Muscle of leg (tissue), 16 donors: ENCODE measurements at places on chromosomes 7 and 10. TPM values are rescaled to one million over a fixed set of nuclear protein-coding genes. Genes with fewer than 3 reads are reported as not detected.

HOXA10 gene
- 33.5 TPM for polyA plus RNA-seq

RBP3 gene
- 0.08 TPM for polyA plus RNA-seq

CD36 gene
- 309 TPM for polyA plus RNA-seq

OR2A7 gene
- polyA plus RNA-seq = 1.2 TPM

NT5C3A gene
- 23.3 TPM for polyA plus RNA-seq

SSC4D gene
- polyA plus RNA-seq = 0.61 TPM

SPDYE6 gene
- polyA plus RNA-seq = 1.7 TPM

DNA sequence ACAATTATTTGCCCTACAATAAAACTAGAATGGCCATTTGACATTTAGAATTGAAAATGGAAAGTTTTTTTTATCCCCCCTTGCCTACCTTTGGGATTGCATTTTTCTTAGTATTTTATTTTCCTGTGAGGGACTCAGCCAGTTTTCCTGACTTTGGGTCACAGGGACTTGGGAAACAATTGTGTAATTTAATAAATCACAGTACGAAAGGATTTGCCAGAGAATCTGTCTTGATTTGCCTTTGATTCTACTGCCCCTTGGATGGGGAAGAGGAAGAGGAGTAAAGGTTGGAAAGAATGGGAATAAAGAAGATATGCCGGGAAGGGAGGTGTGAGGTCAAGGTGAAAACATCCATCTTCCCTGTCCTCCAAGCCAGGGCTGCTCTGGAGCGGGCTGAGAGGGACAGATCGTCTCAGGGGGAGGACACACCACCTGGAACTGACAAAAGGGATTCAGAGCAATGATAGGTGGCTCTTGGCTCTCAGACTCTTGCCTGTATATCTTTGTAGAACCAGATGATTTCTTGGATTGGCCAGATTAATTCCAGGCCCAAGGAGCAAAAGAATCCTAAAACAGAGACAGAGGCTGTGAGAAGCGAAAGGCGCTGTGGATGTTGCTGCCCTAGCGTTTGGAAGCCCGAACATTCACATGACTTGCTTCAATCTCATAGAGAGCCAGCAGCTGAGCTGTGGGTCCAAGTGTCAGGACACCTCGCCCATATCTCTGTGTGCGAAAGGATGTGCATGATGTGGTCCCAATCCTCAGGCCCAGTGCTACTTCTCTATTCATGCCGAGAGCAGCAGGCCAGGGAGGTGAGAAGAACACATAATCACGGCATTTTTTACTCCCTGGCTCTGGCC lies 50.3 kb upstream of the ZEB1 start:
- H3K27me3 ChIP-seq = no peaks in the 10 kb centered on the region
- DNase-seq = peak; percentile 44
- H3K4me1 ChIP-seq = peaks cover 3% of the 10 kb centered on the region
- H3K36me3 ChIP-seq = no peaks in the 10 kb centered on the region

GRCh38 chr10:33284945-33285344 lies 49.5 kb downstream of the NRP1 start:
- no peaks in the 10 kb centered on the region for H3K36me3 ChIP-seq
- no peak overlapping the region for H3K27ac ChIP-seq
- H3K4me1 ChIP-seq = peaks cover 6% of the 10 kb centered on the region
- no peaks in the 10 kb centered on the region for H3K27me3 ChIP-seq

GRCh38 chr10:49594594-49594993 lies 15.5 kb upstream of the SLC18A3 start:
- H3K27ac ChIP-seq = no peak overlapping the region
- H3K27me3 ChIP-seq = peaks cover 3% of the 10 kb centered on the region
- H3K36me3 ChIP-seq = no peaks in the 10 kb centered on the region
- H3K4me3 ChIP-seq = no peak overlapping the region
- H3K4me1 ChIP-seq = no peaks in the 10 kb centered on the region

- no peaks in the 10 kb centered on the region for H3K4me1 ChIP-seq
- H3K27ac ChIP-seq = no peak overlapping the region
- H3K27me3 ChIP-seq = no peaks in the 10 kb centered on the region
- no peaks in the 10 kb centered on the region for H3K36me3 ChIP-seq
- DNase-seq = no peak
- no peak overlapping the region for H3K4me3 ChIP-seq
Observed at GRCh38 chr7:29030781-29031275, 72.7 kb upstream of the TRIL start.

GRCh38 chr7:151053096-151053495 lies 4.6 kb downstream of the CDK5 start:
- no peak overlapping the region for H3K27ac ChIP-seq
- H3K27me3 ChIP-seq = peaks cover 13% of the 10 kb centered on the region
- H3K4me1 ChIP-seq = peaks cover 27% of the 10 kb centered on the region
- no peak for DNase-seq
- peaks cover 11% of the 10 kb centered on the region for H3K36me3 ChIP-seq
- H3K4me3 ChIP-seq = no peak overlapping the region

- no peak for DNase-seq
- H3K4me3 ChIP-seq = no peak overlapping the region
- no peaks in the 10 kb centered on the region for H3K27me3 ChIP-seq
- no peak overlapping the region for H3K27ac ChIP-seq
Observed at GRCh38 chr7:98785929-98786571, 83.8 kb downstream of the TMEM130 start.

- no peaks in the 10 kb centered on the region for H3K36me3 ChIP-seq
- no peak for DNase-seq
- H3K4me1 ChIP-seq = peaks cover 7% of the 10 kb centered on the region
- peak overlapping the region; percentile 97 for H3K27ac ChIP-seq
- peak overlapping the region; percentile 87 for H3K4me3 ChIP-seq
Observed at GRCh38 chr7:106285855-106286492, 1.2 kb upstream of the NAMPT start.

- DNase-seq = no peak
- H3K4me1 ChIP-seq = peaks cover 8% of the 10 kb centered on the region
- no peak overlapping the region for H3K4me3 ChIP-seq
- H3K27me3 ChIP-seq = no peaks in the 10 kb centered on the region
Observed at GRCh38 chr10:43211030-43211429, 55.8 kb downstream of the RASGEF1A start.

GRCh38 chr7:50665403-50666123 lies 100.4 kb upstream of the DDC start:
- no peaks in the 10 kb centered on the region for H3K36me3 ChIP-seq
- no peak overlapping the region for H3K4me3 ChIP-seq
- DNase-seq = no peak
- H3K27me3 ChIP-seq = no peaks in the 10 kb centered on the region

DNA sequence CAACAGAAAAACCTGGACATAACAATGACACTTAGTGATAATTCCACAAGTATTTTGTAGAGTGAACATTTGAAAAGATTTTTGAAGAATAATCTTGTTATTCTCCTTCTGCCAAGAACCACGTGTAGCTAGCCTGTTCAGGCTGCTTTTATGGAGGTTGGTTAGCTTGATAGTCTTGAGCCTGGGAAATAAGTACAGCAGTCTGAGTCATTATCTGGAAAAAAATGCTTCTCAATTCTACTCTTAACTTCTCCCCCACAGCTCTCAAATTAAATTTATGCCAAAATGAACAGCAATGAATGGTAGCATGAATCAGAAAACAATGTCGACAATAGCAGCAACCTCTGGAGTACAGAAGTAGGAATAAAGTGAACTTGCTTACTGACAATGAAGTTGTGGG lies 63.2 kb downstream of the GPR37 start:
- H3K4me1 ChIP-seq = no peaks in the 10 kb centered on the region
- H3K27me3 ChIP-seq = no peaks in the 10 kb centered on the region
- H3K4me3 ChIP-seq = no peak overlapping the region
- H3K36me3 ChIP-seq = no peaks in the 10 kb centered on the region
- peak; percentile 19 for DNase-seq

DNA sequence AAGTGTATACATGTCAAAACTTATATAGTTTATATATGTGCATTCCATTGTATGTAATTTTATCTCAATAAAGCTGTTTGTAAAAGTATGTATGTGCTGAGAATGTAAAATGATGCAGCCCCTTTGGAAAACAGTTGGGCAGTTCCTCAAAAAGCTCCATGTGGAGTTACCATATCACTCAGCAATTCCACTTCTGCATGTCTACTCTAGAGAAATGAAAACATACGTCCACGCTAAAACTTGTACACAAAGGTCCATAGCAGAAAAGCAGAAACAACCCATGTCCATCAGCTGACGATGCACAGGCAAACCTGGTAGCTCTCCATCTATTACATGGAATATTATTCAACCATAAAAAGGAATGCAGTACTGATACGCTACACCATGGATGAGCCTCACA lies 8.3 kb upstream of the RGS10 start:
- H3K36me3 ChIP-seq = no peaks in the 10 kb centered on the region
- peak; percentile 77 for DNase-seq
- no peak overlapping the region for H3K27ac ChIP-seq
- H3K4me1 ChIP-seq = no peaks in the 10 kb centered on the region
- no peak overlapping the region for H3K4me3 ChIP-seq
- peaks cover 2% of the 10 kb centered on the region for H3K27me3 ChIP-seq

GRCh38 chr10:19325581-19325980 lies 277.0 kb downstream of the MALRD1 start:
- H3K36me3 ChIP-seq = no peaks in the 10 kb centered on the region
- H3K4me3 ChIP-seq = no peak overlapping the region
- no peaks in the 10 kb centered on the region for H3K4me1 ChIP-seq
- H3K27ac ChIP-seq = no peak overlapping the region
- no peak for DNase-seq

DNA sequence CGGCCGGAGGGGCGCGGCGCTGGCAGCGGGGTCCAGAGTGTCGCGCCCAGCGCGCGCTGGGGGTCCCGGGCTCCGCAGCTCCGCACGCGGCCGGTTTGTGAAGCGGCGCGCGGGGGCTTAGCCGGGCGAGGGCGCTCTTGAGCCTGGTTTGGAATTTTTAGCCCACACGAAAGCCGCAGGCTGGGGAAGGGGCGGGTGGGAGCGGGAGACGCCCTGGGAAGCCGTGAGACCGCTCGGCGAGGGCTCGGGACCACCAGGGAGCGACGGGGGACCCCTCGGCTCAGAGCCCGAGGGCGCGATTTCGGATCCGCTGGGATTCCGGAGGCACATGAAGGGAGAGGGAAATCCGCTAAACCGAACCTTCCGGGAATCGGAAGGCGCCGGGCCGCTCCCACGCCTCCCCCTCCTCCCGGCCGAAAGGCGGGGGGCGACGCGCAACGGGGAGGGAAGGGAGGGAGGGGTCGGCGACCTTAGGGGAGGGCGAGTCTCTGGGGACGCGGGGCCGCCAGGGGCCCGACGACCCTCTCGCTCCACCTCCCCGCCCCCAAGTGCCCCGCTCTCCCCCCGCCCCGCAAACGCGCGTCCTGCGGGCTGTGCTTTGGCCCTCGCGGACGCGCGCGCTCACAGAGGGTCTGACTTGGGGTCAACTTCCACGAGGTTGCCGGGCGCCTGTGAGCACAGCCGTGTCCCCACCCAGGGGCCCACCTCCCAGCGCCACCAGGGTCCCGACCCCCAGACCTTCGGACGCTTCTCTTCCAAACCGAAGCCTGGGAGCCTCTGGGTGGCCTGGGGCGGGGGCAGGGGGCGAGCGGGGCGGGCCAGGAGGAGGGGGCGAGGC lies 5.1 kb upstream of the ELFN1 start:
- H3K4me1 ChIP-seq = peaks cover 34% of the 10 kb centered on the region
- H3K36me3 ChIP-seq = no peaks in the 10 kb centered on the region
- peak overlapping the region; percentile 59 for H3K27ac ChIP-seq
- H3K4me3 ChIP-seq = peak overlapping the region; percentile 66
- H3K27me3 ChIP-seq = peaks cover 57% of the 10 kb centered on the region
- DNase-seq = peak; percentile 88

GRCh38 chr7:51070151-51070550 lies 246.5 kb downstream of the COBL start:
- no peak overlapping the region for H3K4me3 ChIP-seq
- peak; percentile 37 for DNase-seq
- H3K4me1 ChIP-seq = peaks cover 7% of the 10 kb centered on the region
- no peaks in the 10 kb centered on the region for H3K36me3 ChIP-seq
- no peaks in the 10 kb centered on the region for H3K27me3 ChIP-seq
- H3K27ac ChIP-seq = no peak overlapping the region

GRCh38 chr10:84829131-84829530 lies 500.7 kb downstream of the CCSER2 start:
- no peak for DNase-seq
- no peak overlapping the region for H3K27ac ChIP-seq
- H3K27me3 ChIP-seq = no peaks in the 10 kb centered on the region
- no peaks in the 10 kb centered on the region for H3K4me1 ChIP-seq

DNA sequence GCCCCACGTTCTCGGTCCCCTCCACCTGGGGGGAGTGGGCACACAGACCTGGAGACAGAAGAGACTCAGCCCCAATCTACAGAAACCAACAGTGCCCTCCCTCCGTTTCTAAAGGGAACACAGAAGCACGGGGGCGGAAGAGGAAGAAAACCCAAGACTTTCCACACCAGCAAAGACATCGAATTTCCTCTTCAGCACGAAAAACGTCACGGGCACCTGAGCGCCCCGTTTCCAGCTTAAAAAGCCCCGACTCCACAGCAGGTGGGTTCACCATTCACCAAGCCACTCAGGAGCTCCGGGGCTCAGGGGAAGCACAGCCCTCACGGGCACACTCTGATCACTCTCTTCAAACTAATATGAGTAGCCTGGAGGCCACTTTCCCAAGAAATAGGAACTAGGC lies 19.6 kb downstream of the NUDT1 start:
- peak overlapping the region; percentile 65 for H3K27ac ChIP-seq
- H3K4me1 ChIP-seq = peaks cover 5% of the 10 kb centered on the region
- H3K4me3 ChIP-seq = no peak overlapping the region
- H3K27me3 ChIP-seq = no peaks in the 10 kb centered on the region
- DNase-seq = peak; percentile 55
